ENCODE measurements at places on chromosomes 7 and 10. TPM values are rescaled to one million over a fixed set of nuclear protein-coding genes. Genes with fewer than 3 reads are reported as not detected.

The C7orf33 gene
- polyA plus RNA-seq: not detected

The CFTR gene
- polyA plus RNA-seq: 11.1 TPM

The TRUB1 gene
- 38.1 TPM for polyA plus RNA-seq

The USP6NL gene
- 27.4 TPM for polyA plus RNA-seq

The FAM13C gene
- polyA plus RNA-seq: 6.4 TPM

The LRRC61 gene
- polyA plus RNA-seq: 33.8 TPM

The RNF148 gene
- 0.22 TPM for polyA plus RNA-seq

The IRF5 gene
- polyA plus RNA-seq: 14.1 TPM

DNA sequence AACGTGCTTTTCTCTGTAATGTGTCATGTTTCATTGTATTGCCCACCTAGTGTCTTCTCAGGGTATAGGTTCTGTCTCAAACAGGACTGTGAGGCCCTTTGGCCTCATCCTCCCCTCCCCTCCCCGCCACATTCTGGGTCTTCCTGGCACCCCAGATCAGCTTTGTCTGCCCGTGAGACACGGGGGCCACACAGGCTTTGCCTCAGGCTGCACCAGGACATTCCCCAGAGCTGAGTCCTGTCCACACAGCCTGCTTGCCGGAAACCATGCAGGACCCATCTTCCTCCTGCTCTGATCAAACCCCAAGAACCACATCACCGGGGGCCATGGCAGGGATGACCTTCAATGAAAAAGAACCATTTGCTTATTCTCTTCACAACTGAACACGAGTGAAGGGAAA, 18.6 kb downstream of the MAT1A start:
- no peak for DNase-seq

- no peak for DNase-seq
Observed at GRCh38 chr10:22087402-22087738, 83.8 kb upstream of the DNAJC1 start.

- DNase-seq: no peak
Observed at GRCh38 chr7:155811895-155812761, at the start of gene SHH. TSS of gene SHH (minus strand) at chr7:155812463. CDS start at chr7:155812122, 341 bp downstream.

GRCh38 chr10:71337219-71337701, 18.2 kb downstream of the SLC29A3 start:
- no peak for DNase-seq

DNA sequence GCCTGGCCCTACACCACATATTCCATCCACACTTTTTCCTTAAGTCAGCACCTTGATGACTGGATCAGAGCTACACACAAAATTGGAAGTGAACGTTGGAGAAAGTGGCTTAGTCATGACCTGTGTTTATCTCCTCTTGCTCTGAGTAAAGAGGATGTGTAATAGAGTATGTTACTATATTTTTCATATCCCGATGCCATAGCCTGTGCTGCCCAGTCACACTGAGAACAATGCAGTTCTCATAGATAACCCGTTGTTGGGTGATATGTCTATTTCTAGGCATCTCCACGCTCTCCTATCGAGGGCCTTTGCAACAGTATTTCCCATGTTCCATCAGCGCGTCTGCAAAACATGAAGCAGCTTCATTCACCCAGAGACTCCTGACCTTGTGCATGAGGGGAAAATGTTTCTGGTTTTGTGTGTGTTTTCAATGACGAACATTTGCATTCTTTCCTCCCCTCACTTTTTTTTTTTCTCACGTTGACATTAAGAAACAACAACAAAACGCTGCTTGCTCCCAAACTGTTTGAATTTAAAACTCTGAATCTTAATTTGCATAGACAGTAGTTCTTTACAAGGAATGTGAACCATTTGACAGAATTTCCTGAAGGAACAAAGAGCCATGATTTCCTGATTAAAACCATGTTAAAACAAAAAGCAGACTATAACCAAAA, 43.4 kb downstream of the GRK5 start:
- DNase-seq: no peak

DNA sequence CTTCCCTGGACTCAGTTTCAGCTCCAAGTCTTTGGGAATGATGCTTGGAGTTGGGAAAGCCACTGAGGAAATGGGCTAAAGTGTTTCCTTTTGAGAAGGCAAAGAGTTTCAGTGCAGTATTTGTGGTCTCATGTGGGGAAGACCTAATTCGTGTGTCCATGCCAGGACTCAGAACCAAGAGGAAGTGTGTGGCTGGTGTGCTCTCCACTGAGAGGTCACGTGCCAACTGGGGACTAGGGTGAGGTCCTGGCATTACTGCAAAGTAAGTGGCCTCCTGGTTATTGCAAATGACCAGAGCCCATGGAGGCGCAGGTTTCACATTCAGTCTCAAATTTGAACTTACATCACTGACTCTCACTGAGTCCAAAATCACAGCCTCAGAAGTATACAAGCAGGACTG, 48.6 kb upstream of the ITPRID1 start:
- no peak for DNase-seq

- no peak for DNase-seq
Observed at GRCh38 chr10:7551289-7551688, 115.5 kb downstream of the ITIH5 start.

- DNase-seq: no peak
Observed at GRCh38 chr7:117393781-117394180, 33.5 kb downstream of the ASZ1 start.

DNA sequence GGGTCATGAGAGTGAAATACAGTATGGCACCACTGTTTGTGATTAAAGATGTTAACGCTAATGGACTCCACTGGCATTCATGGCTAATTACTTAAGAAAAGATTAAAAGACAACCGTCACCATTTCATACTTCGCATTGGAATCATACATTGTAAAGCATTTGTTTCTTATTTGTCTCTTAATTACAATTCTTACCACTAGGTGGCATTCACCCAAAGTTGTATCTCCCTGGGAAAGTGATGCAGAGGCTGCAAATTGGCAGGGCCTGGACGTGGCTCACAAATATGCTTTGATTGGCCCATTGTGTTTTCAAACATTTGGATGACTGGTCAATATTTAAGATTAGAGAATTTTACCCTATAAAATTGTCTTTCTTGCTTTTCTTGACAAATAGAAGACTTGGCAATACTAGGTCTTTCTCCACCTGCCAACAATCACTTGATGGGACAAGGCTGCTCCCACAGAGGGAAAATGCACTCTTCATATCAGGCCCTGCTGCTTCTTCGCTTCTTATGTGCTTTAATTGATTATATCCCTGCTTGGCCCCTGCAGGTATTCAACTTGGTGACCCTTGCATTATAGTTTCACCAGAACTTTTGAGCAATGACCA, 72.1 kb upstream of the STARD3NL start:
- peak; percentile 25 for DNase-seq

DNA sequence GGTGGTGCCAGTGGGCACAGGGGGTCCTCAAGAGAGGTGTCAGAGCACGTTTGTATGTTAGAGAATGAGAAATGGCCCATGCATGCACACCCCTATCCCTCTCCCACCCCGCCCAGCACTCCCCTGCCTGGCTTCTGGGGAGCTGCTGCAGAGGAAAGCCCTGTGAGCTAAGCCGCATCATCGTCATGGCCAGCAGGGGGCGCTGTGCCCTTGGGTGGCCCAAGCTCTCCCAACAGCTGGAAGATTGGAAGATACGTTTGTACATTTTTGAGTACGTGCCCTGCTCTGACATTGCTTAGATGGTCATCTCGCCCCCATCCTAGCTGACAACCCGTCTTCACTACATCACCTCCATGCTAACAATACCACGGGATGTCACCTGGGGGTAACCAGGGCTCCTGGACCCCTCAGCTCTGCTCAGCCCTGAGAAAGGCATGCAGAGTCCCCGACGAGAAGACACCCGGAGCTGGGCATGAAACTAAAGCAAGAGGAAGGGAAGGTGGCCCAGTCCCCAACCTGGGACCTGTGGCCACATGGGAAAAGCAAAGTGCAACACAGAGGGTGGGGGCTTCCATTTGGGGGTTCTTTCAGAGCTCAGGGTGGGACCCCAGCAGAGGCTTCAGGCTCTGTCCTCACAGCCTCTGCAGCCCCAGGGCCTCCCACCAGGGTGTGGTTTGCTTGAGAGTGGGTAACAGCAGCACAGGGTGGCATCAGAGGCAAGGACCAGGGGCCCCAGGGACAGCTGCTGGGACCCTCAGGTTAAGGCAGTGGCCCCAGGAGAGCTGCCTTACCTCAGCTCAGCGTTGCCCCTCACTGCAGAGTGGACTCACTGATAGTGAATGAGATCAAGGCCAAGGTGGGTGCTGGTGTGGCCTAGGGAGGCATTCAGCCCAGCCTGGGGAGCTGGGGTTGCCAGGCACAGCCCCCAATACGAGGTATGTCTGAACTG, 136.6 kb downstream of the PTPN20 start:
- peak; percentile 62 for DNase-seq

DNA sequence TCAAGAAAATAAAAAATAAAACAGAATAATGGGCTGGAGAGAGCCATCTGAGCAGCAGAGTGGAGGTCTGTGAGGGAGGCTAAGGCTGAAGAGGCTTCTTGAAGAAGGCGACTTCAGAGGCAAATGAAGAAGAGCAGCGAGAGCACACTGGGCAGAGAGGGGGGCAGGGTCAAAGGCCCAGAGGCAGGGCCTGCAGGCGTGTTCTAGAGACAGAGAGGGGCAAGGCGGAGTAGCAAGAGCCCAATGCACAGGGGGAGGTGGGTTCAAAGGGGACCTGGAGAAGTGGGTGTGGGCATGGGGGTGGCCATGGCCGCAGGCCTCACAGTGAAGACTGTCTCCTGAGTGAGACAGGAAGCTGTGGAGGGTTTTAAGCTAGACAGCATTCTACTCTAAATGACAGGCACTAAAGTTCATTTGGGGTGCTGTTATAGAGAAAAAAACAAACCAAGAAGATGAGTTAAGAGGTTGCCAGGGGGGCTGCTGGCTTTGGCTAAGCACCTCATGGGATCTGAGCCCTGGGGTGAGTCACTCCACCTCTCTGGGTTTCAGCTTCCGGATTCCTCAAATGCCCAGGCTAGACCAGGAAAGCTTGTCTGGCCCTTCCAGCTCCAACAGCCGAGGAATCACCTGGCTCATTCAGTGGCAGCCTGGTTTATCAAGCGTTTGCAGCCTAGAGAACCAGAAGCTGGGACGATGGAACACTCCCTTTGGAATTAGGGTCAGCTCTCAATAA, 81.7 kb downstream of the DLG5 start:
- no peak for DNase-seq

DNA sequence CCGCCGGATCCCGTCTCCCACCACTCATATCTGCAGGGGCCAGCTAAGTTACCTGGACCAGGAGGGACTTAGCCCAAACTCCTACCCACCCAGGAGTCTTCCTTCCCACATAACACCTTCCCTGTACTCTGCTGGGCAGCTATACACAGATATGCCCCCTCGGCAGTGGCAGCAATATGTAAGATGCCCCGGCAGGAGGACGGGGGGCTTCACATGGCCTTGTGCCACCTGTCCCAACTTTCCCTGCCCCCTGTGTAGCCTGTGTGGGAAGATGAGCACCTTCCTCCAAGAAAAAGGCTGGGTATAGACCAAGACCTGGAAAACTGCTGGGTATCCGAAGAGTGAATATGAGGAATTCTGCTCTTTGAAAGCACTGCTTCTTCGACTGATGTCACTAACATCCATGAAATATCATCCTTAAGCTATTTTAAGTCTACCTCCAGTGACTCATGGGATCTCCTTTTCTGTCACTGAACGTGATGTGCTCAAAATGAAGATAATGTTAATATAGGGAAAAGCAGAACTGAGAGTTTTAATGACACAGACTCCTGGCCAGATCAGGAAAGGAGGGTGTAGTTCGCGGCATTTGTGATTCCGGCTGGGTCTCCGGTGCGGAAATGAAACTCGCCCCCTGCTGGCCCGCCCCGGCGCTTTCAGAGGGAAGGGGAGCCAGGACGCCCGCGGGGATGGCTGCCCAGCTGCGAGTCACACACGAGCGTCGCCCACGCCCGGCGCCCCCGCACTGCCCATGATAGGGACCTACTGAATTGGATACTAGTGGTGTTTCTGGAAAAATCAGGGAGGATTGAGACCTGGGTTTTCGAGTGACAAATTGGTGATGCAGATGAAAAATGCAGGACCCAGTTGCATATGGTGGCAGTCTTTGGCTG, 256.9 kb upstream of the NFE2L3 start:
- no peak for DNase-seq

DNA sequence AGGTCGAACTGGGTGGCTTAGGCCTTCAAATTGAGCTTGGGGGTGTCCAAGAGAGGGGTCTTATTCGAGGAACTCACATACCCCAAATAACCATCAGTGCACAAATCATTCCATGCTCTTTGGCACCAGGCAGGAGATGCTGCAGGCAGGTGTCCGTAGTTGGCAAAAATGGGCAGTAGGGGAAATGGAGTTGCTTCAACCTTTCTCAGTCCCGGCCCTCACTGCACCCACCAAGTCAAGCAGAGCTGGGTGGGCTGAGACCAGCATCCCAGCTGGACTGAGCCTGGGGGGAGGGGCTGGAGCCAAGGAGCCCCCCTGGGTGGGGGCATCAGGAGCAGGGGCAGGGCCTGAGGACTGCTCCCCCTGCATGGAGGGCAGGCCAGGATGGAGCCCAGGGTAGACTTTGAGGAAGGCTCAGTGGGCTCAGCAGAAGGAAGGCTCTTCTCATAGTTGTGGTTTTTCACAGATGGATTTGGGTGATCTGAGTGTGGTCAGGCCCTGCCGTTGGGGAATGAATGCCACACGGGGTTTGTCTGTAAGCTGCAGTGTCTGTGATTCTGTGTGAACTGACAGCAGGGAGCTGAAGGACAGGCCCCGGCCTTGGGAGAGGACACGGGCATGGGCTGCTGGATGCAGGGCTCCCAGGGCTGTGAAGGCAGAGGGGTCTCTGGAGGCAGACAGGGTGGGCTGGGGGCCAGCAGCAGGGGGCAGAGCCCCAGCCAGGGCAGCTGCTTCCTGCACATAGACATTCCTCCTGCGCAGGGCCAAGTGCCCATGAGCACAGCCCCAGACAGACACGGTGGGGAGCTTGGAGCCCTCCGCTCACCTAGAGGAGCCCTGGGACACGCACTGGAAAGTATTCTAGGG, 144.5 kb downstream of the ADCY1 start:
- DNase-seq: no peak

GRCh38 chr7:102447311-102447710, 13.9 kb downstream of the ORAI2 start:
- DNase-seq: no peak

- DNase-seq: no peak
Observed at GRCh38 chr7:150442811-150443210, 7.6 kb upstream of the GIMAP8 start.

- no peak for DNase-seq
Observed at GRCh38 chr10:74437822-74438221, 286.8 kb downstream of the ADK start.
